Lower leg skin (tissue), 4 donors: ENCODE measurements at places on chromosomes 16 and 17. TPM values are rescaled to one million over a fixed set of nuclear protein-coding genes. Genes with fewer than 3 reads are reported as not detected.
A peak's percentile ranks its signal among the peaks of the same experiment; 100 is the strongest.

GRCh38 chr17:71180801-71181385 lies 939.9 kb upstream of the SOX9 start:
- no peak for DNase-seq

The CCL17 gene
- not detected for total RNA-seq

DNA sequence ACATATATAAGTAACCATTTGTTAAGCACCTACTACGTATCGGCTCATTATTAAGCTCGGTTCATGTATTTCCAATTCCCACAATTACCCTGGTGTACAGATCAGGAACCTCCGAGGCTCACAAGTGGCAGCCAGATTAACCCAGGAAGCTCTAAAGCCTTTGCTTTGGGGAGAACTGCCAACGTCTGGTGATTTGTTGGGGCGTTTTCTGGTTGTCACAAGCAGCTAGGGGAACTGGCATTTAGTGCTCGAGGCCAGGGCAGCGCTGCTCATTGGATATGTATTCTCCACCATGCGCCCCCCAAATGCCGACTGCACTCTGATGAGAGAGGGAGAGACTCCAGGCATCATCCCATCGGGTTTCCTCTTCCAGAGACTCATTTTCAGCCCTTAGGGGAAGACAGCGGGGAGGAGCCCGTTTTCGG lies 541 bp downstream of the ZNF18 start:
- no peak for DNase-seq

The TBC1D3C gene
- not detected for total RNA-seq

GRCh38 chr17:39769974-39770587 lies 32.3 kb downstream of the GRB7 start:
- no peak for DNase-seq

DNA sequence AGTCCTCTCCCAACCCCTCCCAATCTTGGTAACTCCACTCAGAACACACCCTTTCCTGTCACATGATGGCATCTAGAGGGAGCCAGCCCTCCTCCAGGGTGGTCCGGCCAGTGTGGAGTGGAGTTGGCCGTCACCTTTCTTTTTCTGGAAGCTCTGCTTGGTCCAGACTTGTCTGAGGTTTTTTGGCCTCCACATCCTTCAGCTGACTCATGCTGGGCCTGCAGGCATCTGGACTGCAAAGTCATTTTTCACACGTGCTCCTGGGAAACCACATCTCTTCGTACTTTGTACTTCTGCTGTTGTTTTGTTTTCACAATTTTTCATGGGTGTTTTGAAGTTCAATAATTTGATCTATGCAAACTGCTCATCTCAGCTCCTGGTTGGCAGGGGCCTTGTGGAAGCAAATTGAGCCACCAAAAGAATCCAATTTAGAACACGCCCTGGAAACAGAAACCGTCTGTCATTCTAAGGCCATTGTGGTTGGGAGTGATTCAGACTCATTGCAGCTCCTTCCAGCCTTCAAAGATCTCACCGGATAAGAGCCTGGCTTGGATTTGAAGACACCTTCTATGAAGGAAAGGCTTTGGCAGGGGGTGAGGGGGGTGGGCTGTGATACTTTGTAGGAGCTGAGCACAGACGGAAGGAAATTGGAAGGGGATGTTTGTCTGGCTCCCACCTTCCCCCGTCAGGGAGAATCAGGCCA lies 42.4 kb upstream of the NF1 start:
- DNase-seq = peak; percentile 90

DNA sequence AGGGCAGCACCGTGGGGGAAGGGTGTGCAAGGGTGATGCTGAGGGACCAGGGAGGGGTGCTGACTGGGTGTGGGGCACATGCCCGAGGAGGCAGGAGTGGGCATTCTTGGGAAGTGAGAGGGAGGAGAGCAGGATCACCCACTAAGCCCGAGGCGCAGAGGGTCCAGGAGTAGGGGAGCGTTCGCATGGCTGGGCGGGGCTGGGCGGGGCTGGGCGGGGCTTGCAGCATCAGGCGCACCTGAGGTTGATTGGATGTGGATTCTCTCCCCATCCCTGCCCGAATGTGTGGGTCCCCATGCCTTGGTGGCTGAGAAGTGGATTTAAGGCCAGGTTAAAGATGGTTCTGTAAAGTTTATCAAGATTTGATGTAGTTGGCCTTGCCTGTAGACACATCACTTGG lies 14.2 kb downstream of the BANP start:
- no peak for DNase-seq

The VWA3A gene
- total RNA-seq = not detected

DNA sequence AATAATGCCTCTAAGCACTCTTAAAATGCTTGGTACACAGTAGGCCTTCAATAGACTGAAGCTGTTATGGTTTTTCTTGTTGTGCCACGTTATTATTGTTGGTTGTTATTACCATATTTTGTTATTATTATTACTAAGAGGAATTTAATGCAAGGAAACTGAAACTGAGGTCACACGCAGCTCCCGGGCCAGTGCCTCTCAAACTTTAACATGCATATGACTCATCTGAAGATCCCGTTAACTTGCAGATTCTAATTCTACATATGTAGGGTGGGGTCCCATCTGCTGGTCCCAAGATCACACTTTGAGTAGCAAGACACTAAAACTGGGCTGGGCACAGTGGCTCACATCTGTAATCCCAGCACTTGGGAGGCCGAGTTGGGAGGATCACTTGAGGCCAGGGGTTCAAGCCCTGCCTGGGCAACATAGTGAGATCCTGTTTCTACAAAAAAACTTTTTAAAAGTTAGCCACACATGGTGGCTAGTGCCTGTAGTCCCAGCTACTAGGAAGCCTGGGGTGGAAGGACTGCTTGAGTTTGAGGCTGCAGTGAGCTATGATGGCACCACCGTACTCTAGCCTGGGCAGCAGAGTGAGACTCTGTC lies 888 bp downstream of the ACSM5 start:
- DNase-seq = peak; percentile 18

DNA sequence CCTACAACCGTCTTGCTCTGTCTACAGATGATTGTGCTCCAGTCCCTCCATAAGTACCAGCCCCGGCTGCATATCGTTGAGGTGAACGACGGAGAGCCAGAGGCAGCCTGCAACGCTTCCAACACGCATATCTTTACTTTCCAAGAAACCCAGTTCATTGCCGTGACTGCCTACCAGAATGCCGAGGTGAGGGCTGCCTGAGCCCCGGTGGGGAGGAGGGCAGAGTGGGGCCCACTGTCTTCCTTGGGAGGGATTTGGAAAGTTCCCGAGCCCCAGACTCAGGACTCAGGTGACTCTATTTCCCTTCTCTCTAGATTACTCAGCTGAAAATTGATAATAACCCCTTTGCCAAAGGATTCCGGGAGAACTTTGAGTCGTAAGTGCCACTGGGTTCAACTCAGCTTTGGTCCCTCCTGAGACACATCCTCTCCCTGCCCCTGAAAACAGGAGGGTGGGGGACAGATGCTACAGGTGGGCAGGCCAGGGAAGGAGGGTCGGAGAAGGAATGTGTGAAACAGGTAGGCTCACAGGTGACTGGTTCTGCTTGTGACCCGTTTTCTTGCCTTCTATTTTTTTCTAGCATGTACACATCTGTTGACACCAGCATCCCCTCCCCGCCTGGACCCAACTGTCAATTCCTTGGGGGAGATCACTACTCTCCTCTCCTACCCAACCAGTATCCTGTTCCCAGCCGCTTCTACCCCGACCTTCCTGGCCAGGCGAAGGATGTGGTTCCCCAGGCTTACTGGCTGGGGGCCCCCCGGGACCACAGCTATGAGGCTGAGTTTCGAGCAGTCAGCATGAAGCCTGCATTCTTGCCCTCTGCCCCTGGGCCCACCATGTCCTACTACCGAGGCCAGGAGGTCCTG lies 11.4 kb downstream of the TBX21 start:
- no peak for DNase-seq

The TPSD1 gene
- 2.0 TPM for total RNA-seq

The MILR1 gene
- total RNA-seq = 1.8 TPM

DNA sequence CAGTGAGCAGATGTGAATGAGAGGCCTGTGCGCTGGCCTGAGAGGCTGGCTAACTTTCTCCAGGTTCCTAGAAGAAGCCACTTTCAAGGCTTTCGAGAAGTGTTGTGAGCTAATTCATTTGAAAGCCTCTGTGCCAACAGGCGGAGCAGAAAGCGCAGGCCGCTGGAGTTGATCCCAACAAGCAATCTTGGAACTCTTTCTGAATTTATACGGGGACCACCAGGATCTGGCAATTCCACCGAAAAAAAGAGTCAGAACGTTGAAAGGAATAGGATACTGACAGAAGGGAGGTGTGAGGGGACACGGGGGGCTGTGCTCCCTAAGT lies 71.3 kb upstream of the METRNL start:
- no peak for DNase-seq

The GPT2 gene
- total RNA-seq = 69.8 TPM

DNA sequence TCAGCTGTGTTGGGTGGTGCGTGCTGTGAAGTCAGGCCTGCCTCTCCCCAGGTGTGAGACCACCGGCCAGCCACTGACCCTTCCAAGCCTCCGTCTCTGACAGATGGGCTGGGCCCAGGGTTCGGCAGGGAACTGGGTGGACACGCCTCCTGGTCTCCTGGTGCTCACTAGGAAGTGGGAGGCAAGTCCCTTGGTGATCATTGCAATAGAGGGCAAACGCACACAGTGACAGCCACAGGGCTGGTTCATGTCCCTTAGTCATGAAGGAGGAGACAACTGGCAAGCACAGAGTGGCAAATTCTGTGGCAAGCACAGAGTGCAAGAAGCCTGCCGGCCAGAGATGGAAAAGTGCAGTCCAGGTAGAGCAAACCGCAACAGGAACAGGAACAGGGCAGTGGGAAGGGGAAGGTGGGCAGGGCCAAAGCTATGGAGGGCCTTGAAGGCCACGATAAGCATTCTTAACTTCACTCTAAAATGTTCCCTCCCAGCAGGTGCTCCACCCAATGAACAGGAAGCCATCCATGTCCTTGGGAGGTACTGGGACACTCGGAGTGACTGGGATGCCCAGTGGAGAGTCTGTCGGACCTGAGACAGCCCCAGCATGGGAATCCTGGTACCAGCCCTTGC lies 21.9 kb downstream of the USP7 start:
- no peak for DNase-seq

GRCh38 chr16:24845726-24846547 lies at the start of gene SLC5A11:
TSS of gene SLC5A11 (plus strand) at chr16:24845963. CDS start at chr16:24858644, 12,681 bp downstream.
- no peak for DNase-seq

The PERCC1 gene
- not detected for total RNA-seq

GRCh38 chr16:9503251-9503984 lies 412.0 kb downstream of the HAPSTR1 start:
- no peak for DNase-seq

The CDIPT gene
- total RNA-seq = 102 TPM

The TMC7 gene
- total RNA-seq = 0.38 TPM

The ZACN gene
- total RNA-seq = not detected

GRCh38 chr17:64774888-64775540 lies 112.9 kb upstream of the SMURF2 start:
- DNase-seq = peak; percentile 74

DNA sequence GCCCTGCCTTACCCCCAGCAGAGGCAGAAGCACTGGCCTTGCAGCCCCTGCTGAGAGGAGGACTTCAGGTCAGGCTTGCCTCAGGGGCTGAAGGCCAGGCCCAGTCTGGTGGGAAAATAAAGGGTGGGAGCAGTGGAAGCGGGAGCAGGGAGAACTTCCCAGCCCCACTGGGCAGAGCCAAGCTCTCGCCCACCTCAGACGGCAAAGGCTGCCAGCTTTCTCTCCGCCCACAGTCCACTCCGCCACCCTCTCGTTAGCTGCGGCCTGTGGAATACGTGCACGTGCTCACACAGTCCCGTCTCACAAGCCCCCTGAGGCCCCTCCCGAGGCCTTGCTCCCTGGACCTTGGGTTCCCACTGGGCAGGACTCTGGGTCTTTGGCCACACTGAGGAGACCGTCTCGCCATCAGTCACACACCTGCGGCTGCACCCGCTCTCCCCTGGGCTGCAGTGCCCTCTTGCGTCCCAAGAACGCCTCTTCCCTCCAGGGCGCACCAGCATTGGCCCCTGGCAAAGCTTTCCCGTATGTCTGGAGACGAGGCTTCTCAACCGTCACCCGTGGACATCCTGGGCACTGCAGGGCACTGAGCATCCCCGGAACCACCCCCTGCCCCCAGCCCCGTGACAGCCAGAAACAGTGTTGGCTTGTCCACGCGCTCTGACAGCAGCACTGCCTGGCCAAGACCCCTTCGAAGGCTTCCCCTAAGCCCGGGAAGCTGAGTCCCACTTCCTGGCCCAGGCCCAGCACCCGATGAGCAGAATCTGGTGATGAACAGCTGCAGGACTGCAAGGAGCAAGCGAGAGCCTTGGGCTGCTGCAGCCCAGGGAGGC lies 8.3 kb downstream of the MRPL28 start:
- no peak for DNase-seq

DNA sequence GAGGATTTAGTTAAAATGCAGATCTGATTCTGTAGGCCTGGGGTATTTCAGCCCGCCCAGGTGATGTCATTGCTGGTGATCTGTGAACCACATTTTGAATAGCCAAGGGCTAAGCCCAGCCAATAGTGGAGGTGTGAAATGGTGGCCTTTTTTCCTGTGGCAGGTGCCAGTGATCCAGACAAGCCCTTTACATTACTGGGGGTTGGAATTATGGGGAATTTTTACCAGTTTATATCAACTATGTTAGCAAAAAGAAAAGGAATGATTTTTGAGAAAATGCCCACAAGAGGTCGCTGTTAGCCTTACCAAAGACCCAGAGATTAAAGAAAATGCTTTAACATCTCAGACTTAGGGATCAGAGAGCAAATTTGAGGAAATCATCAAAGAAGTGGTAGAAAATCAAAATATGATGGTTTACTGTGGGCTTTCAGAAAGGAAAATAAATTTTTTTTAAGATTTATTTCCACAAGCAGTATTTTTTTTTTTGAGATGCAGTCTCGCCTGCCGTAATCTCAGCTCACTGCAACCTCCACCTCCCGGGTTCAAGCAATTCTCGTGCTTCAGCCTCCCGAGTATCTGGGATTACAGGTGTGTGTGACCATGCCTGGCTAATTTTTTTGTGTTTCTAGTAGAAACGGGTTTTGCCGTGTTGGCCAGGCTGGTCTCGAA lies 3.9 kb downstream of the VPS35L start:
- no peak for DNase-seq

- no peak for DNase-seq
Measured at GRCh38 chr16:87276091-87276701, 41.0 kb downstream of the C16orf95 start.

GRCh38 chr17:59826706-59827453 lies 65.9 kb downstream of the TUBD1 start:
- no peak for DNase-seq

The SPNS3 gene
- total RNA-seq = 0.16 TPM

GRCh38 chr16:55678161-55678821 lies 22.5 kb downstream of the SLC6A2 start:
- no peak for DNase-seq

- no peak for DNase-seq
Measured at GRCh38 chr17:80477647-80478478, 1.5 kb upstream of the NPTX1 start.

- DNase-seq = no peak
Measured at GRCh38 chr16:797120-797420, 3.5 kb downstream of the GNG13 start.

The CENPT gene
- 205 TPM for total RNA-seq

The TBC1D3H gene
- not detected for total RNA-seq

DNA sequence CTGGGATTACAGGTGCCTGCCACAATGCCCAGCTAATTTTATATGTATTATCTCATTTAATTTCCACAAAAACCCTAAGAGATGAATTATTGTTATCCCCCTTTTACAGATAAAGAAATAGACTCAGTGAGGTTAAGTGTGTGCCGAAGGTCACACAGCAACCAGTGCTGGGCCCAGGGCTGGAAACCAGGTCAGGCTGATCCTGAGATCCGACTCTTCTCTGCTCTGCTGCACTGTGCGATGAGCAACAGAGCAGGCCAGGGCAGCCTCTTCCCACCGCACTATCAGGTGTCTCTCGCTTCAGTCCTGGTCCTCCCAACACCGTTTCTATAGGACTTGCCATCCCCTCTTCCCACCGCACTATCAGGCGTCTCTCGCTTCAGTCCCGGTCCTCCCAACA lies 24.8 kb downstream of the GINS3 start:
- no peak for DNase-seq
